Kidney epithelial cell (primary cell): ENCODE measurements at places on chromosomes 3 and 15.

DNA sequence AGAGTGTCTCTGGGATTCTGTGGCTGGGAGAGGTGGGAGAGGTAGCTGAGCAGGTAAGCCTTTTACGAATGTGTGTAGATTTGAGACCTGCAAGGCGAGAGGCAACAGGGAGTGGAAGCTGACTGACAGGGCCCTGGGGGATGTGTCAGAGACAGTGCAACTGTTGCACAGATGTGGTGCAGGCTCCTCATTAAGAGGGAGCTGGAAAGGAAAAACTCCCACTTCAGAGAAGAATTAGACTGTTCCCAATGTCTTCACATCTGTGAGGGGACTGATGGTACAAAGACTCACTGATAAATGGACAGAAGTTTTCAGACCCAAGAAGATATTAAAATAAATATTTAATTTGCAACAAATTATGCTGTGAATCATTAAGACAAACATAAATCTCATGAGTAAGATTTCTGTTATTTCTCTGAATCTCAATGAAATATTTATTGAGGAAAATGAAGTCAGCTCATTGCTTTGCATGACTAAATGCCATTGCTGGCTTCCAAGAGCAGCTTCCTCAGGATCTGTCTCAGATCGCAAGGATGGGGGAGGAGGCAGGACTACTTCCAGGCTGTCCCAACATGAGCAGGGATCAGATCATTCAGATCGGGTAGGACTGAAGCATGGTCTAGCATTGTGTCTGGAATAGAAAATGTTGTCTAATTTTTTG, 127.3 kb upstream of the ROPN1 start:
- DNase-seq = no peak

- DNase-seq = no peak
Observed at GRCh38 chr3:144053121-144053520, 81.5 kb downstream of the DIPK2A start.

DNA sequence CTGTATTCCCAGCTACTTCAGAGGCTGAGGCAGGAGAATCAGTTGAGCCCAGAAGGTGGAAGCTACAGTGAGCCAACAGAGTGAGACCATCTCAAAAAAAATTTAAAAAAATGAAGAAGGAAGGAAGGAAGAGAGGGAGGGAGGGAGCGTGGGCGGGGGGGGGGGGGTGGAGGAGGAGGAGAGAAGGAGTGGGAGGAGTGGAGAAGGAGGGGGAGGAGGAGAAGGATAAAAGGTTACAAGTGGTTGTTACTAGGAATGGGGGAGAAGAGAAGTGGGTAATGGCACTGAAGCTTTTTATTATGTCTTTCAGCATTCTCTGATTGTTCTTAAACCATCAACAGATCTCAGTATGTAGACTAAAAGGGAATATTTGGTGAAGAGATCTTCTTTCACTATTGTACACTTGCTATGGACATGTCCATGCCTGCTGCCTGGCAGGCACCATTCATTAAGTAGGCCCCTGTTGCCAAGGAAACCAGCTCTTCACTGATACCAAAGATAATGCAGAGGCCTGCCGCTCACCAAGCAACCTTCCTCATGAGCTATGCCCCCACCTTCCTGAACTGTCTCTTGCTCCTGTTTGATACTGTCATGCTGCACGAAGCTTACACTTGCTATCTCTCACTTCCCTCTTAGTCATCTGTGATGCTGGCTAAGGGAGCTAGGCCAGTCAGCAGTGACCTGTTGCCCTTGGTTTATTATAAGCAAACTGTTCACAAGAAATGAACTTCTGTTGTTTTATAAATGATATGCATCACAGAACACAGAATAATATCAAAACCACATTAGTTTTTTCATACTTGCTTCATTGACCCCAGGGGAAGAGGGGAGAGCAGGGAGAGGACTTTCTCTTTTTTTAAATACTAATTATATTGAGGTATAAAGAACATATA, 23.1 kb downstream of the EPM2AIP1 start:
- no peak for DNase-seq

- DNase-seq = no peak
Observed at GRCh38 chr3:140164922-140165590, 230.1 kb downstream of the CLSTN2 start.

GRCh38 chr3:117691526-117691925, 981.9 kb downstream of the TUSC7 start:
- DNase-seq = no peak

GRCh38 chr3:52493232-52494017, 1.7 kb upstream of the STAB1 start:
- DNase-seq = no peak

DNA sequence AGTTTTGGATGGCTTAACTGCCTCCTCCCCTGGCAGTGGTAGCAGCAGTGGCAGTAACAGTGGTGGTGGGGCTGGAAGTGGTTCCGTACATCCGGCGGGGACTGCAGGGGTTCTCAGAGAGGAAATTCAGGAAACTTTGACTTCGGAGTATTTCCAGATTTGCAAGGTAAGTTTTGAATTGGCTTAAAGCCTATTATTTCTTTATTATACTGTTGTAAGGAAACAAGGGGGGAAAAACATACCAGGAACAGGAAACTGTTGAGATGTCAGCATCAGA, 1.5 kb downstream of the STXBP5L start:
- no peak for DNase-seq

DNA sequence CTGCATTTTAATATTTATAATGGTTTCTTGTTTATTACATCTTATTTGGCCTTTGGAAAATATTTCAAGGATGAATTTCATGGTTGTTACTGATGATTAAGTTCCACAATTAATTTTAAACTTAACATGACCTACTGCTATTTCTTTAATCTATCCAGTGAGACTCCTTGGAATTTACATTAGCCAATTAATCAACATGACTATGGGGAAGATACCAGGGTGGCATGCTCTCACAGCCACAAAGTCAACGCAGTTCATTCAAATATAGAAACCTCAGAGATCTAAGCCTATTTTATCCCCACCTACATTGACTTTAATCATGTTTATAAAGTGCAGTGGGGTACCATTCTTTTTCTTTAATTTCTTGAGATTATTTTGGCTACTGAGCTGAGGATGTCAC, 43.6 kb upstream of the PDZRN3 start:
- no peak for DNase-seq

GRCh38 chr3:36403661-36404060, 23.4 kb downstream of the STAC start:
- no peak for DNase-seq

- no peak for DNase-seq
Observed at GRCh38 chr3:49992326-49992725, 52.4 kb downstream of the RBM6 start.

- no peak for DNase-seq
Observed at GRCh38 chr3:190024912-190025311, 95.8 kb downstream of the P3H2 start.

DNA sequence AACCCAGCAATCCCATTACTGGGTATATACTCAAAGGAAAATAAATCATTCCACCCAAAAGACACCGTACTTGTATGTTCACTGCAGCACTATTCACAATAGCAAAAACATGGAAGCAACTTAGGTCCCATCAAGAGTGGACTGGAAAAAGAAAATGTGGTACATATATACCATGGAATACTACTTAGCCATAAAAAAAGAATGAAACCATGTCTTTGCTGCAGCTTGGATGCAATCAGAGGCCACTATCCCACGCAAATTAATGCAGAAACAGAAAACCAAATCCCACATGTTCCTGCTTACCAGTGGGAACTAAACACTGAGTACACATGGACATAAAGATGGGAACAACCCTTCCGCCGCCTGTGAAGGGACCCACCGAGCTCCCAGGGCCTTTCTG, 34.2 kb downstream of the UACA start:
- no peak for DNase-seq

- DNase-seq = no peak
Observed at GRCh38 chr15:48667701-48668100, 22.2 kb upstream of the FBN1 start.

DNA sequence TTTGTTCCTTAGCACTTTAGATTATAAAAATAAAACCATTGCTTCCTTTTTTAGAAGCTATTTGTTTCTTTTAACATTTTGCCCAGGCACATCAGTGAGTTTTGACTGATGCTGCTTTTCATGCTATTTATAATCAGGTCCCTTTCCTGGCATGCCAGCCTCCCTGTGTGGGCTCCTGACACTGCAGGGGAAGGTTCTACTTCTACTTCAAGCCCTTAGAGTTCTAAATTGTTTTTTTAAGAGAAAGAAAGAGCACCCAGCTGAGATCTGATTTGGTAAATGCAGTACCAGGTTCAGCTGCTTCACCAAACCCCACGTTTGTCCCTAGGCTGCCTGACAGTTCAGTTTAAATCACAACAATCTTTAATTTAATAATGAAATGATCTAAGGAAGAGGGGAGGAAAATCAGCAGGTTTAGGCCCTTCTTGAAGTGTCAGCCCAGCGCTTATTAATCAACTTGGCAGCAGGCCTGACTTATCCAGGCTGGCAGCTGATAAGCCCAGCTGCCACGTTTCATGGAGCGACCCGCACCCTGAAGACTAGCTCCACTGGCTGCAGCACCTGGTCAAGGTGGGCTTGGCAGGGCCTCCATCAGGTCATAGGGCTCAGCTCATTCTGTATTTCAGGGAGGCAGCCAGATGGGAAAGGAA, 29.0 kb downstream of the HGD start:
- no peak for DNase-seq

- DNase-seq = no peak
Observed at GRCh38 chr3:171383206-171384018, 76.8 kb downstream of the TNIK start.

DNA sequence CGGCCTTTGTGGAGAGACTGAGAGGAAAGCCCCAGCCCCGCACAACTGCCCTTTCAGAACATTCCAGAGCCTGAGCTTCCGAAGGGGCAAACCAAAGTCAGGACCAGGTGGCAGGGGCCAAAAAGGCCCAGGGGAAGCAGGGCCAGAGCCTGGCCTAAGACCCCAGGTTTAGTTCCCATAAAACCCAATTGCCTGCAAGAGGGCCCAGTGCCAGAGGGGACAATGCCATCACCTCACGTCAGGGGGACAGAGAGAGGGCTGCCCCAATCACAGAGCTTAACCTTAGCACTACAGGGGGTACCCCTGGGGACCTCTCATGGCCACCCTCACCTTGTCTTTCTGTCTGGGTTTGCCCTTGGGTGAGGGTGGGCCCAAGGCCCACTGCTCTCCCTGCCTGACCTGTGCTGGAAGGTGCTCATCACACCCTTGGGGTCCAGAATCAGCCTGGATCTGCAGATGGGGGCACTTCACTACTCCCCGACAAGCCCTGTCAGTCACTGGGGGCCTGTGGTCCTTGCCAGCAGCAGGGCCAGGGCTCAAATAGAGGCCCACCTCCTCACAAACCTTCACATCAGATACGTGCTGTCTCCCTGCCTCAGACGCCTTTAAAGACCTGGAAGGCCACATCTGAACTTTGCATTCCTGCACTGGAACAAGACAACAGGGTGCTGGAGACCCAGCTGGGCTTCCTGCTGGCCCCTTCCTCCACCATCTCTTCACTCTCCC, 3.8 kb downstream of the CALML4 start:
- no peak for DNase-seq

- DNase-seq = no peak
Observed at GRCh38 chr3:128697341-128697740, 28.6 kb upstream of the RAB7A start.

DNA sequence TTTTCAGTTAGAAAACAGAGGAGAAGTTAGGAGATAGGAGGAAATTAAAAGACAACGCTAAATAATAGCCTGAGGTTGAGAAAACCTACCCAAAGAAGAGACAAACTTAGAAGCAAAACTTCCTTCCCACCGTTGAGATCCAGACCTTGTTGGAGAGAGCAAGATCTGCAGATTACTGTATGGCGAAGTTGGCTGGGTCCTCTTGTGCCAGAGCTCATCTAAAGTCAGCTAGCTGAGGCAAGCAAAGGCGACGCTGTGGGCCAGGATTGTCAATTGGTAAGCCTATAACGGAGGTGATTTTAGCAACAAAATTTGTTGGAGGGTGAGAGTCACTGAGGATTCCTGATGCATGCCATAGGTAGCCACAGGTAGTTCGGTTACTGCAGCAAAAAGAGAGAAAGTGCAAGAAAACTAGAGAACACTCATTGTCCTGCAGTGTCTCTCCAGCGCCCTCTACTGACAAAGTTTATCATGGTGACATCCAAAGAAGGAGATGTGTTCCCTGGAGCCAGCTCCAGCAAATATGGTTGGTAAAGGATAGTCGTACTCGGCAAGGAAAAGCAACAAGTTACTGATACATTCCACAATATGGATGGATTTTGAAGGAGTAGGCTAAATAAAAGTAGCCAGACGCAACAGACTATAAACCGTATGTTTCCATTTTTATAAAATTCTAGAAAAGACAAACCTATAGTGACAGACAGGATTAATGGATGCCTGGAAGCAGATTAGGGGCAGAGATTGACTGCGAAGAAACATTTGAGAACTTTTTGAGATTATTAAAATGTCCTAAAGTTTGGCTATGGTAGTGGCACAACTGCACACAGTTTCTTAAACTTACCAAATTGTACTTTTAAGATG, 9.8 kb upstream of the OR5K4 start:
- no peak for DNase-seq

DNA sequence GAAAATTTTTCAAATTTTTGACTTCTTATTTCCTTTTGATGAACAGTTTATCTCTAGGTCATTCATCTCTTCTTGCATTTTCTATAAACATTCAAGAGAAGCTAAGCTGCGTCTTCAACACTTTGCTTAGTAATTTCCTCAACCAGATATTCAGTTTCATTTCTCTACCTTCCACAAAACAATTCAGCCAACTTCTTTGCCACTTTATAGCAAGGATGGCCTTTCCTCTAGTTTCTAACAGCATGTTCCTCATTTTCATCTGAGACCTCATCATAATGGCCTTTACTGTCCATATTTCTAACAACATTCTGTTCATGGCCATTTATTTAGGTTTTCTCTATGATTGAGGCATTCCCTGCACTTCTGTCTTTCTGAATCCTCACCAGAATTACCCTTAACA, 90.0 kb downstream of the ARIH1 start:
- DNase-seq = no peak

DNA sequence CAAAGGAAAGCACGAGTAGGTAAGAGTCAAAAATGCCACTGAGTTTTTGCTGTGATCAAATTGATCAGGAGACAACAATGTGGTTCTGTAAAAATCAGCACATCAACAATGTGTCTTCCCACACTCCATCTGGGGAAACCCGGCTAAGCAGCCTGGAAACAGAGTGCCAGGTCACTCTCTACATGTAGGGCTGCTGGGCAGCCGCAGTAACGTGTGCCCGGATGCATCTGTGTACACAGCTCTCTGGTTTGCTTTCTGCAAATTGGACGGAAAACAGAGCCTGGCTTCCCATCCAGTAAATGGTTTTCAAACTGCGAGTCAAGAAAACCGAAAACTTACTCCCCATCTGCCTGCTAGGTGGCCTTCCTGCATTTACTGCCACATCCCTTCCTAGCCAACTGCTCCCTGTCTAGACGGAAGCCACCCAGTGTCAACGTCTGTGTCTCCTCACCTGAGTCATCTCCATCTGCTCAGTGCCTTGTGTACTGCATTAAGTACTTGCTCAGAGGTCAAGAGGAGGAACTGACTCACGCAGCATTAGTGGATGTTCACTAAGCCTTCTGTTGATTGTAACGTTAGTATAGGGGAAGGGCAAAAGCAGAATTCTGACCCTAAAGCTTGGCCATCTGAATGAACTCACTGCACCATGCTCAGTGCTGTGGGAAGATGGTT, 124.1 kb downstream of the TJP1 start:
- DNase-seq = peak; percentile 72
